ENCODE measurements at places on chromosomes 5 and 9. TPM values are rescaled to one million over a fixed set of nuclear protein-coding genes. Genes with fewer than 3 reads are reported as not detected.

Gene PCDHB12
- 0.36 TPM for polyA plus RNA-seq

Gene ZDHHC11
- 0.35 TPM for polyA plus RNA-seq

GRCh38 chr9:61665829-61666228 lies 476.0 kb downstream of the SPATA31A7 start:
- no peaks in the 10 kb centered on the region for H3K4me1 ChIP-seq
- no peak overlapping the region for H3K27ac ChIP-seq
- no peaks in the 10 kb centered on the region for H3K27me3 ChIP-seq
- no peaks in the 10 kb centered on the region for H3K36me3 ChIP-seq
- no peak for DNase-seq
- H3K4me3 ChIP-seq = no peak overlapping the region

DNA sequence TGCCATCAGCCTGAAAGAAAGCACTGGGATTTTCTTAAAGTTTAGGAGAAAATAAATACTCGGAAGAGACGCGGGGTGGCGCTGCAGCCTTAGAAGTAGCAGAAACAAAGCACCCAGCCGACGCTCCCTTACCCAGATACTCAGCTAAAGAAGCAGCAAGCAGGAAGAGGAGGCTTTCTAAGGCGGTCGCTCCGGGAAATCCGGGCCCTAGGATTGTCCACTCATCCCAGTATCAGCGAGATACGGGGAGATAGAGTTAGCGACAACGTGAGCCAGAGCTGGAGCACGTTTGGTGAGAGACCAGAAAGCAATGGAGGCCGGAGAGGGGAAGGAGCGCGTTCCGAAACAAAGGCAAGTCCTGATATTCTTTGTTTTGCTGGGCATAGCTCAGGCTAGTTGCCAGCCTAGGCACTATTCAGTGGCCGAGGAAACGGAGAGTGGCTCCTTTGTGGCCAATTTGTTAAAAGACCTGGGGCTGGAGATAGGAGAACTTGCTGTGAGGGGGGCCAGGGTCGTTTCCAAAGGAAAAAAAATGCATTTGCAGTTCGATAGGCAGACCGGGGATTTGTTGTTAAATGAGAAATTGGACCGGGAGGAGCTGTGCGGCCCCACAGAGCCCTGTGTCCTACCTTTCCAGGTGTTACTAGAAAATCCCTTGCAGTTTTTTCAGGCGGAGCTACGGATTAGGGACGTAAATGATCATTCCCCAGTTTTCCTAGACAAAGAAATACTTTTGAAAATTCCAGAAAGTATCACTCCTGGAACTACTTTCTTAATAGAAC lies at the start of gene PCDHB2:
Gene PCDHB2 (plus strand): TSS at position 135 of the 782 bp plus-strand sequence. CDS start 176 bp downstream, at position 311.
- no peaks in the 10 kb centered on the region for H3K27me3 ChIP-seq
- peak; percentile 21 for DNase-seq
- H3K4me1 ChIP-seq = no peaks in the 10 kb centered on the region
- no peaks in the 10 kb centered on the region for H3K36me3 ChIP-seq
- H3K4me3 ChIP-seq = no peak within 1 kb of the TSS

All from endothelial cell of umbilical vein (primary cell).